ENCODE measurements at places on chromosomes 1 and 21.

DNA sequence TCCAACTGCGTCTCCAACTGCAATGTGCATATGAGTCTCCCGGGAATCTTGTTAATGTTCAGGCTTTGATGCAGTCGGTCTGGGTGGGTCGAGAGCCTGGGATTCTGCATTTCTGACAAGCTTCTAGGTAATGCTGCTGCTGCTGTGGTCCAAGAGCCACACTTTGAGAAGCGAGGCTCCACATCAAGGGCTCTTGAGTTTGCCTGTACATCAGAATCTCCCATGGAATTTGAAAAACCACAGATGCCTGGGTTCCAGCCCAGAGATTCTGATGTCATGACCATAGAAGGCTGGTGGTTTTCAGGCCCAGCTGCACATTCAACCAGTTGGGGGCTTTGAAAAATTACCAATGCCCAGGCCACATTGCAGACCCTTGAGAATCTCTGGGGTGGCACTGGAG lies 93.9 kb upstream of the TARDBP start:
- no peak for DNase-seq

- no peak for DNase-seq
Observed at GRCh38 chr1:61836649-61837048, 94.4 kb downstream of the PATJ start.

- no peak for DNase-seq
Observed at GRCh38 chr1:168726281-168726680, 2.7 kb downstream of the DPT start.

DNA sequence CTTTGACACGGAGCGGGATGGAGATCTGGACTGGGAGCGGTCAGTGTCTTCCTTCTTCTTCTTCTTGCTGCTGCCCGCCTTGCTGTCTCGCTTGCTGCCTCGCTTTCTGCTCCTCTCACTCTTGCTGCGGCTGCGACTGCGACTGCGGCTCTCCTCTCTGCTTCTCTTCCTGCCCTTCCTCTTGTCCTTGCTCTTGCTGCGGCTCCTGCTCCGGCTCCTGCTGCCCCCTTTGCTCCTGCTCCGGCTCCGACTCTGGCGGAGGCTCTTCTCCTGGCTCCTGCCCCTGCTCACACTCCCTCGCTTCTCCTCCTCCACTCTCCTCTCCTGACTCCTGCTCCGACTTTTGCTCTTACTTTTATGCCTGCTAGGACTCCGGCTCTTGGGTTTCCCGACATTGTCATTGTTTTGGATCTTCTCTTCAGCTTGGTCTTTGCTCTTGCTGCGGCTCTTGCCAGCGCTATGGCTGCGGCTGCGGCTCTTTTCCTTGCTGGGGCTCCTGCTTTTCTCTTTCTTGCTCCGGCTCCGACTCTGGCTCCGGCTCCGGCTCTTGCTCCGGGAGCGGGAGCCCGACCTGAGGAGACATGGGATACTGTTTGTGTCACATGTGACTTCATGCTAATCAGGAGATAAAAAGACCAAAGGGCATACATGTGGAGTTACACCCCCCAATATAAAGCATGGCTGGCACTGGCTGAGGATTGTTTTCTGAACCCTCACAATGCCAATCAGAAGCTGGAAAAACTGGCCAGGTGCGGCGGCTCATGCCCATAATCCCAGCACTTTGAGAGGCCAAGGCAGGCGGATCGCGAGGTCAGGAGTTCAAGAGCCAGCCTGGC lies 25.2 kb upstream of the TMEM200B start:
- DNase-seq, result no peak

- peak; percentile 32 for DNase-seq
Observed at GRCh38 chr1:35808450-35809113, 766 bp downstream of the AGO4 start.

- DNase-seq, result no peak
Observed at GRCh38 chr1:248009681-248010080, 3.8 kb upstream of the OR2L5 start.

DNA sequence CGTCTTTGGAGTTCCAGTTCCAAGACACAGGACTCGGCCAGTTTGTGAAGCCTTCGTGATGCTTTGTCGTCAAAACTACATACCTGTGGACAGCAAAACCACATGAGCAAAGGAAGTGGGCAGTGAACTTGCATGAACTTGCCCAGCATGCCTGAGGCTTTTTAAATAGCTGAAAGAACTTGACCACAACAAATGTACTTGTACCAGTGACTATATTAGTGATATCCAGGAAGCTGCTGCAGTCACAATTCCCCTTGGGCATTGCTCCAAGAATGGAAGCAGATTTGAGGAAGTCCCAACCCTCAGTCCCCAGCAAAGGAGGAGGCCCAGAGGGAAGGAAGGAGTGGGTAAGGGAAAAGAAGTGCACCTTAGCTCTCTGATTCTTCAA lies 2.6 kb downstream of the FUCA1 start:
- DNase-seq, result no peak

DNA sequence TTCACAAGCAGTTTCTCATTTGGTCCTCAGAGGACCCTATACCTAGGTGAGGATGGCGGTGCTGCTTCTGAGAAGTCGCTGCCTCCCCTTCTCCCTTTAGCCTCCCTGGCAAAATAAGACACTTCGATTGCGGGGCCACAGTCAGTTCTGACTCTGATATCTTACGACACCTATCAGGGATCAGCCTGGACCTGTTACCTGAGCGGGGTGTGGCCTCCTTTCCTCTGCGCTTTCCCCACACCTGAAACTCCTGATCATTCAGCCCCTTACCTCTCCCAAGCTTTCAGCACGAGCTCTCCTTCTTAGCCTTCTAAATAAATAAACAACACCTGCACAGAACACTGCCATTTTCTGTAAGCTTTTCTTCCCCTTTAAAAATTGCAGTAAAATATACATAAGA lies 24.6 kb upstream of the GPR137B start:
- no peak for DNase-seq

DNA sequence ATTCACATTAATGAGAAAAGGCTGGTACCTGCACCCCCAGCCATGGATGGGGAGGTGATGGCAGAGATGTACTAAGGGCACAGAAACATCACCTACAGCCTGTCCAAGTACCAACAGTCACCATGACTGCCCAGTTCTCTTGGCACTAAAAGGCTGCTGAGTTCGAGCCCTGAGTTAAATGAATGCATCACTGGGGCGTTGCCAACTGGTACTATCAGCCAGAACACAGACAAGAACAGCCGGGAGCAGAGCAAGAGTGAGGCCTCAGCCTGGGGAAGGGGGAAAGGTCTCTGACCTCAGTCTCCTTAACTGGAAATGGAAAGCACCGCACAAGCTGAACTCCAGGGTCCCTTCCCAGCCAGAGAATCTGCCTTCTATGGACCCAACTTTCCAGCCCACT lies 60.5 kb downstream of the GLIS1 start:
- no peak for DNase-seq

- peak; percentile 15 for DNase-seq
Observed at GRCh38 chr21:46667741-46668380, 32.4 kb downstream of the PRMT2 start.

DNA sequence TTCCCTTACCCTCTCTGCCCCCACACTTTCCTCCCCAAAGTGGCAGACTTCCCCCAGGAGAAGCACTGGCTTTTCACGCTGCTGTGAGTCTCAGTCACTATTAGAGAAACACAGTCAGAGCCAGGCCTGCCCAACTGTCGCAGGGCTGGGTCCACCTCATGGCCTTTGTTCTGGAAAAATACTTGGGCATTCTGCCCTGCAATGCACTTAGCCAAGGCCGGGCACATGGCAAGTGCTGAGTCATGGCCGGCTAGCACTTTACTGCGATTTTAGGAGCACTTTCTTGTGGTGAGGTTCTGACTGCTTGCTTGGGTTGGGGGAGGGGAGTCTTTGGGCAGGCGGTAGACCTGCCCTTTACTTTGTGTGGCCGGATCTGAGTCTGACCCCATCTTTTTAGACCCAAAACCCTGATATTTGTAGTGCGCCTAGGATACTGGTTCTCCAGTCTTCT lies 7.7 kb downstream of the EPHX1 start:
- no peak for DNase-seq

DNA sequence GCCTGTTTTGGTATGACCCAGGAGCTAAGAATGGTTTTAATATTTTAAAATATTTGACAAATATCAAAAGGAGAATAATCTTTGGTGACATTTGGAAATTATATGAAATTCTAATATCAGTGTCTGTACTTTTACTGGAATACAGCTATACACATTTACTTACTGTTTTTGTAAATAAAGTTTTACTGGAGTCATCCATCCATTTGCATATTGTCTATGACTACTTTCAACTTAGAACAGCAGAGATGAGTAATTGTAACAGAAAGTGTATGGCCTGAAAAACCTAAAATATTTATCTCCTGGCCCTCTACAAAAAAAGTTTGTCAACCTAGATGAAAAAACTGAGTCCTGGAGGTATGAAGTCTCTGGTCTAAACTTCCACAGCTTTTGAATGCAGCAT lies 5.8 kb upstream of the MAP3K7CL start:
- no peak for DNase-seq

GRCh38 chr1:33468967-33469366 lies 3.5 kb upstream of the ZSCAN20 start:
- no peak for DNase-seq

DNA sequence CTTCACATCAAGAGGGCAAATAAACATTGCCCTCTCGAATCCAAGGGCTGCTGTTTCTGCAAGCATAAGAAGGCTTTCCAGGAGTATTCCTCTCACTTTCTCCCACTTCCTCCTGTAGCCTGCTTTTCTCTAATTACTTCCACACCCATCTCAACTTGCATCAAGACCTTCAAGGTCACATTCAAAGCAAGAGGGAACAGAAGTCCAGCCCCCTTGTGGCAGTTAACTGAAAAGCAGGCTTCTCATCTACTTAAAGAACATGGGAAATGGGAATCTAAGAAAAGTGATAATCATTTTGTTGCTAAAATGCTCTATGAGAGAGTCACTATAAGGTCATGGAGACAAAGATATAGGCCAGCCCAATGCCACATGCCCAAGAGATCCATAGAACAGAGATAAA lies 874.4 kb downstream of the KCNT2 start:
- no peak for DNase-seq

GRCh38 chr1:119380304-119380703 lies 11.7 kb downstream of the HAO2 start:
- DNase-seq, result no peak

- DNase-seq, result no peak
Observed at GRCh38 chr1:100267284-100267683, 1.3 kb downstream of the RTCA start.

GRCh38 chr1:89527750-89528381 lies 3.2 kb downstream of the LRRC8B start:
- DNase-seq, result no peak

- no peak for DNase-seq
Observed at GRCh38 chr1:78088015-78088414, 42.2 kb downstream of the GIPC2 start.

- DNase-seq, result no peak
Observed at GRCh38 chr21:46226146-46226545, 2.4 kb downstream of the LSS start.

- no peak for DNase-seq
Observed at GRCh38 chr1:92478393-92478792, 8.3 kb downstream of the GFI1 start.

DNA sequence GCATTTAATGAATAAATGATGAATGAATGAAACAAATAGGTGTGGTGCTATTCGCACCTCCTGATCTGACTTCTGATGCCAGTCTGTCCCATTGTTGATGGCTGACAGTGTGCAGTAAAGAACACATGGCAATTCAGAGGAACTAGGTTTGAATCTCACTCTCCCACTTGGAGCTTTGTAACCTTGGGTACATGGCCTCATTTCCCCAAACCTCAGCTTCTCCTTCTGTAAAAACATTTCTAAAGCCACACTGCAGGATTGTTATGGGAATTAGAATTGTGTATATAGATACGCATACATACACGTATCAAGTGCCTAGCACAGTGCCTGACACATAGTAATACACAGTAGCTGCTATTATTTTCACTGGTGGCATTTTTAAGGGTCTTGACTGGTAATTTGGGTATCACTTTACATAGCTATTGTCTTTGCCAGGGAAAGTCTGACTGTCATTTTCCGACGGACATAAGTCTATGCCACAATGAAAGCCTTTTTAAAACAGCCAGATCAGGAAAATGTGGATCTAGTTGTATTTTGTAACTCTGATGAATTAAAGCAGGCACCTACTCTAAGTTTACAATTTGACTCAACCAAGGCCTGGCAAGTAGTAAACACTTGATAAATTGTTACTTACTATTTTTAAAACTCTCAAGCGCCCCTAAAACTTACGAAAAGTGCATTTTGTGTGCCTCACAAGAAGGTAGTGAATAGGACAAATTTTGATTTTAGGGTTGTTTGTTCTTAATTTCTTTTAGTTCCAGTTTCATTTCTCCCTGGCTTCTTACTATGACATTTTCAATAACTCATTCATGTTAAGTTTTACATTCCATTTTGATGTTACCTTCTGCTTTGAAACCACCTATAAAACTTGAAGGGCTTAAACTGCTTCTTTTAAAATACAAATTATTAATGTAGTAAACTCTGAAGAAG lies 164.4 kb downstream of the SDCCAG8 start:
- no peak for DNase-seq

- peak; percentile 85 for DNase-seq
Observed at GRCh38 chr1:1019122-1019999, 559 bp upstream of the AGRN start.

GRCh38 chr1:118136187-118136941 lies 48.7 kb downstream of the SPAG17 start:
- DNase-seq, result peak; percentile 66

DNA sequence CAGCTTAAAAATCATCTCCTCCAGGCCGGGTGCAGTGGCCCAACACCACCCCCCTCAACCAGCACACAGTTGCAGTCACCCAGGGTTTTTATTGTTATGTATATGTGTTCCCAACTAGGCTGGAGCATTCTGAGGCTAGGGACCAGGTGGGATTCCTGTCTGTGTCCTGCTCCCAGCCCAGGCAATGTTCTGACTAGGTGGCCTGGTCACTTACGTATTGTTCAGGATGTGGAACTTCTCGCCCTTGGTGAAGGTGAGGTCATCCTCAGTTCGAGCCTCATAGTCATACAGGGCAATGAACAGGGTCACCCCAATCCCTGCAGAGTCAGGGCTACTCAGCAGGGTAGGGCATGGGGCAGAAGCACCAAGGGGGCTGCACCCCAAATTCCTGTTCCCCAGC lies 12.2 kb downstream of the FGR start:
- no peak for DNase-seq

DNA sequence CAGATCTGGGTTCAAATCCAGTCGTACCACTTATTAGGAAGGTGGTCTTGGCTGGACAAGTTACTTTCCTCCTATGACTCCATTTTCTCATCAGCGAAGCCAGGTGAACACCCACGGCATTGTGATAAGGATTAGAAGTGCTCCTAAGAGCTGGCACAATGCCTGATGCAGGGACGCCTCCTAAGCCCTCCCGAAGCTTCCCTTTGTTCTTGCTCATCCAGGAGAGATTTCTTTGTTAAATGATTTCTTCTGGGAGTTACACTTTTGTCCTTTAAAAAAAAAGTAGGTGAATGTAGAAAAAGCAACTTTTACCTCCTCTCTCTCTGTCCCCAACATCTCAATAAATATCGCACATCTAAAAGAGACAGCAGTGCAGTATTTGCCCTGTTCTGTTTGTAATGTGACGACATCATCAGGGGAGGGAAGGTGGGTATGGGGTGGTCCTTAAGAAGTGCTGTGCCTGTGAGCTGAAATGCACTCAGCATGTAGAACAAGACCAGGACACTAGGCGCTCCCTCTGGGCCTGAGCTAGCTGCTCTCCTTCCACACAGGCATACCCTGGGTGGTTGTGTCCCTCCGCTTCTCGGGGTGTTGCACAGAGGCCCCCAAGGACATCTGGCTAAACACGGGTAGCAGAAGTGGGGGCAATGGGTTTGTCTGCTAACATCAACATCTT lies 43.9 kb downstream of the SUSD4 start:
- DNase-seq, result no peak

Data from activated CD4-positive, alpha-beta T cell treated with anti-CD3 and anti-CD28 coated beads for 48 hours (primary cell).